Cardiac septum (tissue), 1 donor: ENCODE measurements at places on chromosomes 12 and 14.

GRCh38 chr12:120956579-120957300 is 21.6 kb upstream of the HNF1A start:
- DNase-seq: no peak

GRCh38 chr14:76322594-76323220 is 53.2 kb upstream of the ESRRB start:
- peak; percentile 22 for DNase-seq

- no peak for DNase-seq
These were observed 900 bp upstream of the MTERF2 start for GRCh38 chr12:106987846-106988245.

- no peak for DNase-seq
These were observed 4.8 kb downstream of the USP44 start for GRCh38 chr12:95546491-95546813.

DNA sequence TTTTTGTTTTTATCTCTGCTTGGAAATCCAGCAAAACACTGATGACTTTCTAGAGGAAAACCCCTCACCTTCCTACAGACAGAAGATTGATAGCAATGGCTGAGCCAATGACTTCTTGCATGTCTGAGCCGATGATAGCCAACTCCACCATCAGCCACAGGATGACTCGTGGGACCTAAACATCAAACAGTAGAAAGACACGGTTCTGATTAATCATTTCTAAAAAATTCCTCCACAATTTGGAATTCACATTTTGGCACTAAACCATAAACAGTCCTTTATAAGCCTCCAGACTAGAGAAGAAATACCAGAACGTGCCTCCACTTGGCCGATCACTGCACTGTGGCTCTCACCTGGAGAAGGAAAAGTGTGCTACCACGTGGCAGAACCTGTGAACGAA is 25.9 kb downstream of the SLC11A2 start:
- no peak for DNase-seq

- no peak for DNase-seq
These were observed 87.1 kb downstream of the VEZT start for GRCh38 chr12:95304673-95305198.

DNA sequence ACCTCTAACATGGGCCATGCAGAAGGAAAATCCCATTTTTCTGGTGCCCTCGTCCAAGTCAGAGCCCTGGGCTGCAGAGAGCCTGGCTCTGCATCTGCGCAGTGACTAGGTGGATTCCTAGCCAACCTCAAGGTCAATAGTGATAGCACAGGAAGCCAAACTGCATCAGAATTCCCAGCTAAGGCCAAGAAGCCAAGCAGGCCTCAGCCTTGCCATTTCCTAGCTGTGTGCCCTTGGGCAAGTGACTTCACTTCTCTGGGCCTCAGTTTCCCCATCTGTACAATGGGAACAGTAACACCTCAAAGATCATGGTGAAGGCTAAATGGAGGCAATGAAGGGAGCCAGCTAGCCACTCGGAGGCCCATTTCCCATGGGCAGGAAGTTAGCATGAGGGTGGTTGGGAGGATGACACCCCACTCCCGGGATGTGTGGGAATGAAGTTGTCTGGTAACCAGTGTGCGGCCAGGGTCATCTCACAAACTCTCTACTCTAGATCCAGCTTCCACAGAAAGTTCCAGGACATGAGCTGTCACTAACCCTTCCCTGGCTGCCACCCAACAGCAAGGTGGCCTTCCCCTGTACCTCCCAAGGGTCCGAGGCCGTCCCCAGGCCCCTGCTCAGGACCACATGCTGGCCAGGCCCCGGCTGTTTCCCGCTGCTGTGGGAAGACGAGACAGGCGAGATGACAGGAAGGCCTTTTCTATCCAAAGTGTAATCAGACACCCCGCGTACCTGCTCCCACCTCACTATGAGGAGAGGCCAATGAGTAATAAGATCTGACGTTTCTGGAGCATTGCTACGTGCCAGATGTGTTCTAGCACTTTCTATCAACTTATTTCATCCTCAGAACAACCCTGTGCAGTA is 125.7 kb downstream of the SCARB1 start:
- no peak for DNase-seq

- no peak for DNase-seq
These were observed 285.3 kb upstream of the KITLG start for GRCh38 chr12:88865537-88865936.

GRCh38 chr12:104482748-104483147 is 26.0 kb downstream of the CHST11 start:
- no peak for DNase-seq

DNA sequence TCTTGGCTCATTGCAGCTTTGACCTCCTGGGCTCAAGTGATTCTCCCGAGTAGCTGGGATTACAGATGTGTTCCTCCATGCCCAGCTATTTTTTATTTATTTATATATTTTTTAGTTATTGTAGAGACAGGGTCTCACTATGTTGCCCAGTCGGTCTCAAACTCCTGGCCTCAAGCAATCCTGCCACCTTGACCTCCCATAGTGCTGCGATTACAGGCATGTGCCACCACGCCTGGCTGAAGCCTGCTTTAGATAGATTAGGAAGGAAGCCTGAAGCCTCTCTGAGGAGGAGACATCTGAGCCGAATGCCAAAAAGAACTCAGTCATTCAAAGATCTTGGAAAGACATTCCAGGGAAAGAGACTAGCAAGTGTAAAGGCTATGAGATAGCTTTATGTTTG is 10.2 kb downstream of the INHBC start:
- no peak for DNase-seq

GRCh38 chr12:61891632-61892031 is 368.6 kb upstream of the USP15 start:
- no peak for DNase-seq

DNA sequence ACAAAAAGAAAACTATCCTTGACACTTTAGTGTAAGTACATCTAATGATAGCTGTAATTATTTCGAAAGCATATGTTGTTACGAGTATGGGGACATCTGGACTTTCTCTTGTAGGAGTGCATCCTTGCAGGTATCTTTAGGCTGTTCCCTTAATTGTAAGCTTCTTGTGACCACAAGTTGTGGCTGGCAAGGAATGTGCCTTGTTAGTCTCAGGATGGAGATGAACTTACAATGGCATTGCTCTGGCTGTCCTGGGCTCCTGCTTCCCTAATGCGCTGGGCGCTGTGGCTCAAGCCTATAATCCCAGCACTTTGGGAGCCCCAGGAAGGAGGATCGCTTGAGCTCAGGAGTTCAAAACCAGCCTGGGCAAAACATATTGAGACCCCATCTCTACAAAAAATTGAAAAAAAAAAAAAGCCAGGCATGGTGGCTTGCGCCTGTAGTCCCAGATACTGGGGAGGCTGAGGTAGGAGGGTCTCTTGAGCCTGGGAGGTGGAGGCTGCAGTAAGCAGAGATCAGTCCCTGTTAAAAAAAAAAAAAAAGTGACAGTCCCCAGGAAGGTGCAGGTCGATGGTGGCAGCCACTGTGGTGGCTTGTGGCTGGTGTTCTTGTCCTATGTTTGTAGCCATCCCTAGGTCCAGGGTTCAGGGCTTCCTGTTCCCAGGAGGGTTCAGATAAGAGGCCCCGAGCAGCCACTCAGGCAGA is 23.7 kb upstream of the PPP1R13B start:
- DNase-seq: no peak

DNA sequence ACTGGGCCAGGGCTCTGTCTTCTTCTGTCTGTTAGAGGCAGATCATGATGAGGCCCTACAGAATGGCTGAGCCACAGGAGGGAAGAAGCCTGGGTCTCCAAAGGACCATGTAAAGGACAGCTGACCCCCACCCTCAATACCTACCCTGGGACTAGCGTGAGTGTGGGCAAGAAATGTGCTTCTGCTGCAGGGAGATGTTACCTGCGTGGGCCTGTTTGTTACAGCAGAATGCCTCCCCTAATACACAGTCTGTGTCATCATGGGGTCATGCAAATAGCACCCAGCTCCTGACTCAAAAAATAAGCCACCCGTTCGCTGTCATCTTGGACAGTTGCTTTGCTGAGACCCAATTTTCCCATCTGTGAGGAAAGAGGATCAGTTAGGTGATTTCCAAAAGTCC is 90.6 kb downstream of the CALM1 start:
- DNase-seq: no peak

DNA sequence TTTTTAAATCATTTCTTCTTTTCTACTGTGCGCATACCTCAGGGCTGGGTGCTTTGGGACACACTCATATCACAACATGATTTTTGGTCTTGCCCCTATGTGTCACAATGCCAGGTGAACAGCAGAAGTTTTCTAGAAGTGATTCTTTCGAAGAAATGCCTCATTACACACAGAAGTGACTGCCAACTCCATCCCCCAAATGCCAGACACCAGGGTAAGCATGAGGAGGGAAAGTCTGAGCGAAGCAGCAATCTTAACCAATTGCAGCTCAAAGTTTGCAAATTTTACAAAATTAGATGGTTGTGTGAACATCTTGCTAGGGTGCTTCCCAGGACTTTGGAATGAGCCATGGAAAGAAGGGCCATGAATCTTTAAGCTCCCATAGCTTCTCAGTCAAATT is 87.3 kb upstream of the PLEKHA5 start:
- DNase-seq: no peak

DNA sequence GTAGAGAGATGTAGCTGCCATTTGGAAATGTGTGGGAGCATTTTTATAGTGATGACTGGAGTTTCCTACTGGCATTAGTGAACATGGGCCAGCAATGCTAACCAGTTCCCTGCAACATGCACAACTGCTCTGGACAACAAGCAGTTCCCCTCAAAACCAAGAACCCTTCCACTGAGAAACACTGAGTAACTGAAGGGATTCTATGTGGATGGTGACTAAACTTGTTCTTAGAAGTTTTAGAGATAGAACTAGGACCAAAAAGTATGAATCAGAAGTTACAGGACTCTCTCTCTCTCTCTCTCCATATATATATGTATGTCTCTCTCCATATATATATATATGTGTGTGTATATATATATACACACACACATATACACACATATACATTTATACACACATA is 7.9 kb downstream of the SERPINA10 start:
- no peak for DNase-seq

- no peak for DNase-seq
These were observed 3.6 kb downstream of the SMARCD1 start for GRCh38 chr12:50088577-50089335.

DNA sequence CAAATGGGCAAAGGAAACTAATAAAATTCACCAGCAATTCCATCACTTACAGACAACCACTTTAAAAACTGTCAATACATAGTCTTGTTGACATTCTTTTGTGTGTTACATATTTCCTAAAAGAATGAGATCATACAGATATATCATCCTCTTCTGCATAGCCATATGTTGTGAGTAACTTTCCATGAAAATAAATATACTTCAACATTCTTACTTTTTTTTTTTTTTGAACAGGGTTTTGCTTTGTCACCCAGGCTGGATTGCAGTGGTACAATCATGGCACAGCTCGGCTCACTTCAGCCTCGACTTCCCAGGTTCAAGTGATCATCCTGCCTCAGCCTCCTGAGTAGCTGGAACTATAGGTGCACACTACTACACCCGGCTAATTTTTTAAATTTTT is 20.9 kb downstream of the ZC2HC1C start:
- no peak for DNase-seq

DNA sequence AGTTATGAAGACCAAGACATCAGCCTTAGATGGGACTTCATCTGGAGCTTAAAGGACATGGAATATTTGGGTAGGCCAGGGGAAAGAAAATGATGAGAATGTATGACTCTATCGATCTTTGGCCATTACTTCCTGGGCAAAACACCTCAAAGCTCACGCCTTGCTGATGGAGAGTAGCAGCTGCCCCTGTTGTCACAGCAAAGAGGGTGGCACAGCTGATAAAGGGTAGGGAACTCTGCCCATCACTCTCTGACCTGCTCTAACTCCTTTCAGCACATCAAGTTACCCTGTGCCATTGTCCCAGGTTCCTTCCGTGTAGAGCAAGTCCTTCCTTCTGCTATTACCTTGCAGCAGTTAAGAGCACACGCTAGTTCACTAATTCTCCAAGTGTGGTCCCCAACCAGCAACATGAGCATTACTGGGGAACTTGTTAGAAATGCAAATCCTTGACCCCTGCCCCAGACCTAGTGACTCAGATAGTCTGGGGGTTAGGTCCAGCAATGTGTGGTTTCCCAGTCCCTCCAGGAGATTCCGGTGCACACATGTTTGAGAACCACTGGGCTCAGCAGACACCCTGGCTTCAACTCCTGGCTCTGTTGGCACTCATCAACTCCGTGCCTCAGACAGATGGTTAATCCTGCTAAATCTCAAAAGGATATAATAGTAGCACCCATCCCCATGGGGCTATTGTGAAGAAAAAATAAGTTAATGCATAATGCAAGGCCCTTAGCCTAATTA is 93.7 kb upstream of the EEA1 start:
- no peak for DNase-seq

DNA sequence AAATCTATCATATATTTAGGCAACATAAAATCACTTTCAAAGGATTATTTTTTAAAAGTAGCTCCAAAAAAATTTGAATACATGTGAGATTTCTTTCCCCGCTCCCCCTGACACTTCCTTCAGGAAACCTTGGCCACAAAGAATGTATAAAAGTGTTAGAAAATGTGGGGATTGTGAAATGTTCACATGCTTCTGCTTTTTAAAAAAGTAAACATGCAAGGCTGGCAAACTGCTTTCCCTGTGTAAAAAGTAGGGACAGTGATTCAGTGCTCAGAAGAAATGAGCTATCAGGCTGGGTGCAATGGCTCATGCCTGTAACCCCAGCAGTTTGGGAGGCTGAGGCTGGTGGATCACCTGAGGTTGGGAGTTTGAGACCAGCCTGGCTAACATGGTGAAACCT is 26.6 kb downstream of the MBIP start:
- DNase-seq: no peak

GRCh38 chr14:26170885-26171284 is 426.9 kb downstream of the NOVA1 start:
- no peak for DNase-seq

GRCh38 chr12:9731797-9732196 is 1.1 kb downstream of the CLECL1 start:
- DNase-seq: no peak

DNA sequence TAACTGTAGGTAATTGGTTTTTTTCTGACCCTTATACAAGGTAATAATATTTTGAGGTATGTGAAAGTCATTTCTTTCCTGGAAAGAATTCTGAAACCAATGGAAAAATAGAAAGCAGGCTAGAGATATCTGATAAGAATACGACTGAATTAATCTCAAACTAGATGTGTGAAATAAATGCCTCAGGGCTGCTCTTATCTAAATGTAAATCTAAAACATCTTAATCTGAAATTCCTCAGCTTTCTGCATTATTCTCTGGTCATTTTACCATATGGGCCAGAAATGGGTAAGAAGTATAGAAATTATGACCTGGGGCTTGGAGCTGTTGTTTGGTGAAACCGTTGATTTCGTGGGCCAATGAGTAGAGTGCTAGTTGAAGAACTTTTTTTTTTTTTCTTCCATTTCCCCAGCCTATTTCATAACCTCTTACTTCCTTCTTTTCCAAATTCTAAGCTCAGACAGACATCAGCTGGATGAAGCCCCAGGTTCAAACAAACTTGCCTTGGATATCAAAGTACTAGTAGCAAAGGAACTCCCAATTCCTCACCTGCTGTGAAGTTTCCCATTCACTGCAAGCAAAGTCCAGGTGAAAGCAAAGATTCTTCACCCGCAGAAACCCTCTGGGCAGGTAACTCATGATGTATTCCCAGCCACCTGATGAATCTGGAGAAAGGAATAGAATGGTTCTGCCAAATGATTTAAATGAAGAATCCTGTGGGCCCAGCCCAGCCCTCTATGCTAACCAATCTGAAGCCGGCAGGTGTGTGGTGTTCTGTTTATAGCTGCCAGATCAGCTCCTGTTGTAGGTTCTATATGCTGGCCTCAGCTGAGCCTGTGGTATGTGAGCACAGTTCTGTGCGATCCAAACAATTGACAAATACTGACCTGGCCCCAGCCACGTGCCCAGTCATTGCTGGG is 9.7 kb upstream of the FOS start:
- DNase-seq: no peak

GRCh38 chr12:117141097-117141898 is 42.1 kb upstream of the TESC start:
- DNase-seq: no peak
